ENCODE measurements at places on chromosomes 4 and X.

DNA sequence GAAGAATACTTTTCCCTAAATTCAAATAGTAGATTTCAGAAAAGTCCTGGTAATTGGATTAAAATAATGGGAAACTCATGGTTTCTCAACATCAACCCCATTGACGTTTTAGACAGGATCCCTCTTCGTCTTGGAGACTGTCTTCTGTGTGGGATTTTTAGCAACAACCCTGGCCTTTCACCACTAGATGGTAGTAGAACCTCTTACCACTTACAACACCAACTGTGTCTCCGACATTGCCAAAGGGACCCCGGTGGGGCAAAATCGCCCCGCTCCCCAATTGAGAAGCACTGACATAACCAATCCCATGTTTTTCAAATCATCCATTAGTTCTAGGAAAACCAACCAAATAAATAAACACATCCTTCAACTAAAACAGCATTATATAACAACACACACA, 16.9 kb upstream of the ANOS1 start:
- DNase-seq: no peak

- no peak for DNase-seq
Measured at GRCh38 chrX:63743596-63743995, 41.4 kb downstream of the ARHGEF9 start.

- no peak for DNase-seq
Measured at GRCh38 chr4:150581056-150581605, 820 bp upstream of the MAB21L2 start.

GRCh38 chrX:46782034-46782433, 23.1 kb upstream of the SLC9A7 start:
- DNase-seq: no peak

DNA sequence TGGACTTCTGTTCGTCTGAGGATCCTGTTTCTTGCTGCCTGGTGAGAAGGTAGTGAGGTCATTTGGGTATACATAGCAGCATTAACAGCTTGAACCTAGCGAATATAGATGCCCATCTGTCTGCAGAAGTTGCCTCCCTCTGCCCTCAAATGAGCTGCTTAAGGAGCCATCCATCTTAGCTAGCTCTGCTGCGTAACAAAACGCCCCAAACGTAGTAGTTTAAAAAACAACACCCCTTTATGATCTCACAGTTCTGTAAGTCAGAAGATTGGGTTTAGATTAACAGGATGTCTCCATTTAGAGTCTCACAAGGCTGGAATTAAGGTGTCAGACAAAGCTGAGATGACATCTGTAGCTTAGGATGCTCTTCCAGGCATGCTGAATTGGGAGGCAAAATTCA, 185.3 kb downstream of the DHRSX start:
- DNase-seq: no peak

- DNase-seq: no peak
Measured at GRCh38 chr4:88858752-88859151, 161.1 kb upstream of the NAP1L5 start.

DNA sequence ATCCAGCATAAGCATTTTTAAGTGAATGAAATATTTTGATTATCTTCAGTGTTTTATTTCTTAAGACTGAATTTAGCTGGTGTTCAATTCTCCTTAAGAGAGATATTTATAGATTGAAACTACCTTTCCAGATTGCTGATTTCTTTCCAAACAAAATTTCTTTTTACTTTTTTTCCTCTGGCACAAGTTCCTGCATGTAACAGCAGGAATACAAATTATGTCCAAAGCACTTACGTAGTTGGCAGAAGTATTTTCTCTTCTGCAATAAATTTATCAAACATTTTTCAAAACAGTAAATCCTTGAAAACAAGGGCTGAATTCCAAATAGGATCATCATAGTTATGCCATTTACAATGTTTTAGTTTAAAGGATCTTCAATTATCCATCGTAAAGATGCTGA, 412.6 kb downstream of the IQCM start:
- no peak for DNase-seq

GRCh38 chr4:179941911-179942310, 2301.3 kb upstream of the TENM3 start:
- no peak for DNase-seq

- DNase-seq: no peak
Measured at GRCh38 chrX:152912641-152913040, 14.8 kb downstream of the ZNF185 start.

GRCh38 chrX:95383778-95384177, 1300.9 kb upstream of the DIAPH2 start:
- DNase-seq: no peak

DNA sequence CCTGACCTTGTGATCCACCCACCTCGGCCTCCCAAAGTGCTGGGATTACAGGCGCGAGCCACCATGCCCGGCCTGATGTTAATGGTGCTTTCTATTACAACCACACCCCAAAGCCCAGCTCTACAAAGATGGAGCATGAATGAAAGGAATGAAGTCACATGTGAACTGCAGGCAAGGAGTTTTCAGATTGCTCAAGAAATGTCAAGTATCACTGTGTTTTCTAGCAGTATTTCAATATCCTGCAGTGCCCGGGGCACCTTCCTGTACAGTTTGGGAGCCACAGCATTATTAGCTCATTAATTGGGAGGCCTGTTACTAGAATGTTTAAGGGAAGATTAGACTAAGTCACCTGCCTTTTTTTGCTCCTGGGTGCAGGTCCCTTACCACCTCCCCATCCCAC, 40.1 kb downstream of the PRIMPOL start:
- no peak for DNase-seq

Data from left hindlimb (tissue), 1 donor.